ENCODE measurements at places on chromosomes 7 and 10.
A peak's percentile ranks its signal among the peaks of the same experiment; 100 is the strongest.

DNA sequence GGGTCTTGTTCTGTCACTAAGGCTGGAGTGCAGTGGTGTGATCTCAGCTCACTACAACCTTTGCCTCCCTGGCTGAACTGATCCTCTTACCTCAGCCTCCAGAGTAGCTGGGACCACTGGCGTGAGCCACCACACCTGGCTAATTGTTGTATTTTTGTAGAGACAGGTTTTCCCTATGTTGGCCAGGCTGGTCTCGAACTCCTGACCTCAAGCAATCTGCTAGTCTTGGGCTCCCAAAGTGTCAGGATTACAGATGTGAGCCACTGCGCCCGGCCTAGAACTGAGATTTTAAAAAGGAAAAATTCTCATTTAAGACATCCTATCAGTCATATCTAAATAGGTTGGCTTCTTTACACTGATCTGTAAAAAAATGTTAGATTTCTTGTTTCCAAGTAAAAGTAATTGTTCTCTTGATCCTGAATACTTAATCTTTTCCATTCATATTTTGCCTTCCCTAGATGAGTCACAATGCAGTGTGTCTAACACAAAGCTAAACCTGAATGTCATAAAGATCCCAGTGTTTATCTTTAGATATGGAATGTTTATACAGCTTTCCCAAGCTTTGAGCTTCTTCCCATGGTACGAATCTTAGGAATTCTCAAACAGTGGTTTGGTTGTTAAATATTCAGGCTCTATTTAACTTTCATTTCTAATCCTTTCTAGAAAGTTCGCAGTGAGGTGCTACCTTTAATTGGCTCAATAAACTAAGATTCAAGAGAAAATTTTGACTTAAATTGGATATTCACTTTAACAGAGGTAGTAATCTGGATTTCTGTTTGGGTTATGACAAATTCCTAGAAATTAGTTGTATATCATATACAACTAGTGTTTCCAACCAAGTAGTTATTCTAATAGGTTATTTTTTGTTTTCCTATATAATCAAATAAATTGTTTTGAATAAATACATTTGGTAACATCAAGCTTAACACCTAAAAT is 12.1 kb upstream of the LAMB1 start:
- DNase-seq = no peak

- no peak for DNase-seq
Measured at GRCh38 chr10:97564776-97565175, 7.8 kb upstream of the ANKRD2 start.

DNA sequence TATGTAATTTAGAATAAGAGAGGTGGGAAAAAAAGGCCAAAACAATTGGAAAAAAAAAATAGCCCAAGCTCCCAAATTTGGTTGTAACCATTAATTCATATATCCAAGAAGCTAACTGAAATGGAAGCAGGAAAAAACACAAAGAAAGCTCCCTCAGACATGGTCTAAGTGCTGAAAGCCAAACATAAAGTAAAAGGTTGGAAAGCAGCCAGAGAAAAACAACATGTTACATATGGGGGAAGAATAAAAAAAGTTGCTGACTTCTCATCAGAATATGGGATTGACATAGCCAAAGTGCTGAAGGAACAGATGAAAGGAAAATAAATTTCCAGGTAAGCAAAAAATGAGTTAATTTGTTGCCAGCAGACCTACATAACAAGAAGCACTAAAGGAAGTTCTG is 40.3 kb downstream of the PDZD8 start:
- no peak for DNase-seq

DNA sequence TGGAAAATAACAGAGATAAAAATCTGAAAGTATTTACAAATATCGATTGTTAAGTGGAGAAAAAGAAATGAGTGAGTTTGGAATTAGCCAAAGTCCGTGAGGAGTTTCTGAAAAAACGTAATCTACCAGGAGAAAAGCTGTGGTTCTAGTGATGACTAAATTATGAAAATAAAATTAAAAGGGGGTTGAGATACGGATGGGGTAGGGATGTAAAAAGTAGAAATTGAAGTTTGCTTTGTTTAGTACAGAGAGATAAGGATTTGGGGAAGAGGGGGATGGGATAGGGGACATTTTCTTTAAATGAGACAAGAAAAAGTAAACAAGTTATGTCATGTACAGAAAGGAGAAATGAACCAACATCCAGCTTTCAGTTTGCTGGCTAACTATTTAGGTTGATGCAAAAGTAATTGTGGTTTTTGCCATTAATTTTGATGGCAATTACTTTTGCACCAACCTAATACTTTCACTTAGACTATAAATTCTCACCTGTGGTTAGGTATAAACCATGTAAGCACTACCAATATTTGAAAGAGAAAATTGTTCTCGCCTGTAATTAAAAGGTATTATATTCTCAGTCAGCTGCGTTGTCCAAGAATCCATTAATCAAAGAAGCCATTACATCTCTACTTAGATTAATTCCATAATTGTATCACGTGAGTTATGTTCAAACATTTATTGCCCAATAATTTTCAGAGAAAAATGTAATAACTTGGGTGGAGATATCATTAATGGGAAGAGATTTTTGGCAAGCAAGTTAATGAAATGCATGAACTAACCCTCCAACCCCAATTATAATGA is 143.0 kb upstream of the NRP1 start:
- no peak for DNase-seq

DNA sequence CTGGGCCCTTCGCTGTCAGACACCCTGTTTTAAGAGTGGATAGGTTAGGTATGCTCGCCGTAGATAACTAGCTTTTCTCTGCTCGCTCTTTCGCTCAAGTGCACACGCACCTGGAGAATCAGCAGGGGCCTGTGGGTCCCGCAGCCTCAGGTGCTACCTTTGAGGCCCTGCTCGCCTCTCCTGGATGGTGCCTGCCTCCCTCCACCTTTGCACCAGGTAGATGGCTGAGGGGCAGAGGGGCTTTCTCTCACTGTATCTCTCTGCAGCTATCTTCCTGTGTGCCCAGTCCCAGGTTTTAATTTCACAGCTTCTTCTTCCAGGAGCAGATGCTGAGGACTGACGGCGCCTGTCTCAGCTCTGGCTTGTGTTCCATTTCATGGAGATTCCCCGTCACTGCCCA is 227.9 kb downstream of the TCF7L2 start:
- no peak for DNase-seq

GRCh38 chr10:89304446-89304845 is 2.6 kb downstream of the IFIT2 start:
- no peak for DNase-seq

- DNase-seq = peak; percentile 34
Measured at GRCh38 chr10:118106426-118106825, 59.7 kb upstream of the RAB11FIP2 start.

DNA sequence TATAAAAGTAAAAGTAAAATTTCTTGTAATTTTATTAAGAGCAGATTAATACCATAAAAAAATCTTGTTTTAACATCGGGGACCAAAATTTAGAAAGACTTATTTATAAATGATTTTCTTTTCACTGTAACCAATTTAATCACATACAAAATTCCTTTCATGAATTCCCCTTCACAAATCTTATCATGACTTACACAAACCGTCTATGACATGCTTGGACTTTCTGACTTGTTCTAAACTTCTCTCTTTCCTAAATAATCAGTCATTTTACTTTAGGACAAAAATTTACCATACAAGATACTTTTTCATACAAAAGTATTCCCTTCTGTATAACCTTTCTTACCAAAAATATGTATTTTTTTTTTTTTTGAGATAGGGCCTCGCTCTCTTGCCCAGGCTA is 9.3 kb downstream of the CROT start:
- DNase-seq = peak; percentile 55

DNA sequence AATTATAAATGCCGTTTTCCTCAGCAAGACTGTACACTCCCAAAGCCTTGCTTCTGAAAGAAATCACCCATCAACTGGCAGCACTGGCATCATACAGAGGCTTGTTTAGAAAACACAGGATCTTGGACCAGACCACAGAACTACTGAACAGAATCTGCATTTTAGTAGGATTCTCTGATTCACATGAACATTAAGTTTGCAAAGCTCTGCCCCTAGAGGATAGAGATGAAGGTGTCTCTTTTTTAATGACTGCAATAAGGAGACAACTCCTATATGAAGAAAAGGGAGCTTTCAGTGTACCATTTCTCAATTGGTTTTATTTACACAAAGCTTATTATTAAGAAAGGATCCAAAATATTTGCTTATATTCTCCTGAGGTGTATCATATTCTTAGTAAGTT is 172.7 kb downstream of the AGMO start:
- no peak for DNase-seq

All from ACHN (cell line).